ENCODE measurements at places on chromosomes 6 and 20.

- H3K36me3 ChIP-seq = no peaks in the 10 kb centered on the region
- H3K4me1 ChIP-seq = no peaks in the 10 kb centered on the region
- DNase-seq = no peak
- H3K4me3 ChIP-seq = no peak overlapping the region
- no peak overlapping the region for H3K27ac ChIP-seq
Observed at GRCh38 chr6:10266061-10266460, 148.8 kb downstream of the TFAP2A start.

DNA sequence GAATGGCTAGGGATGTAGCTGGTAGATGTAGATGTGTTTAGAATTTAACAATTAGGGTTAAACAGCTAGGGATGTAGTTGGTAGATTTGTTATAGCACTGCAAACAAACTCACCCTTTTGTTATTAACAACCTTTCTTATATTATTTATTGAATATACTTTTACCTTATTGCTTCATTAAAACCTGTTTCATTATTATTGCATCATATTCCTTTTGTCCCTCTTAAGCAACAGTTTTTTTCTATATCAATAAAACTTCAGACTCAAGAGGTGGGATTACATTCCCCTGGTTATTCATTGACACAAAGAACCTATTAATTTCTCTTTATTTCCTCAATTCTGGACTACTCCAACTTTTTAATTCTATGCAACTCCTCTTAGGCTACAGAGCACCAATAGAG, 661.2 kb downstream of the EYS start:
- no peaks in the 10 kb centered on the region for H3K36me3 ChIP-seq
- H3K27me3 ChIP-seq = no peaks in the 10 kb centered on the region
- no peak overlapping the region for H3K27ac ChIP-seq
- no peak for DNase-seq
- no peak overlapping the region for H3K4me3 ChIP-seq

GRCh38 chr20:44069203-44070011, 117.6 kb downstream of the JPH2 start:
- peak; percentile 79 for DNase-seq
- H3K4me3 ChIP-seq = peak overlapping the region; percentile 61
- H3K36me3 ChIP-seq = no peaks in the 10 kb centered on the region
- H3K27me3 ChIP-seq = peaks cover 45% of the 10 kb centered on the region
- peak overlapping the region; percentile 90 for H3K27ac ChIP-seq

DNA sequence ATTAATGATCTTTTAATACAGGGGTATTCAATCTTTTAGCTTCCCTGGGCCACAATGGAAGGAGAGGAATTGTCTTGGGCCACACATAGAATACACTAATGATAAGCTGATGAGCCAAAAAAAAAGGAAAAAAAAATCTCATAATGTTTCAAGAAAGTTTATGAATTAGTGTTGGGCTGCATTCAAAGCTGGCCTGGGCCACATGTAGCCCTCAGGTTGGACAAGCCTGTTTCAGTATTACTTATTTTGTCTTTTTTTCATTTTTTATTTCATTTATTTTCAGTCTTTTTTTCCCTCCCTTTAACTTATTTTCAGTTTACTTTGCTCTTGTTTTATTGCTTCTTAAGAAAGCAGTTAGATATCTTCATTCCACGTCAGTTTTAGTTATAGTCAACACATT, 2171.8 kb upstream of the DEFB115 start:
- no peaks in the 10 kb centered on the region for H3K27me3 ChIP-seq
- H3K27ac ChIP-seq = no peak overlapping the region
- no peak for DNase-seq
- H3K4me1 ChIP-seq = peaks cover 2% of the 10 kb centered on the region
- no peaks in the 10 kb centered on the region for H3K36me3 ChIP-seq

DNA sequence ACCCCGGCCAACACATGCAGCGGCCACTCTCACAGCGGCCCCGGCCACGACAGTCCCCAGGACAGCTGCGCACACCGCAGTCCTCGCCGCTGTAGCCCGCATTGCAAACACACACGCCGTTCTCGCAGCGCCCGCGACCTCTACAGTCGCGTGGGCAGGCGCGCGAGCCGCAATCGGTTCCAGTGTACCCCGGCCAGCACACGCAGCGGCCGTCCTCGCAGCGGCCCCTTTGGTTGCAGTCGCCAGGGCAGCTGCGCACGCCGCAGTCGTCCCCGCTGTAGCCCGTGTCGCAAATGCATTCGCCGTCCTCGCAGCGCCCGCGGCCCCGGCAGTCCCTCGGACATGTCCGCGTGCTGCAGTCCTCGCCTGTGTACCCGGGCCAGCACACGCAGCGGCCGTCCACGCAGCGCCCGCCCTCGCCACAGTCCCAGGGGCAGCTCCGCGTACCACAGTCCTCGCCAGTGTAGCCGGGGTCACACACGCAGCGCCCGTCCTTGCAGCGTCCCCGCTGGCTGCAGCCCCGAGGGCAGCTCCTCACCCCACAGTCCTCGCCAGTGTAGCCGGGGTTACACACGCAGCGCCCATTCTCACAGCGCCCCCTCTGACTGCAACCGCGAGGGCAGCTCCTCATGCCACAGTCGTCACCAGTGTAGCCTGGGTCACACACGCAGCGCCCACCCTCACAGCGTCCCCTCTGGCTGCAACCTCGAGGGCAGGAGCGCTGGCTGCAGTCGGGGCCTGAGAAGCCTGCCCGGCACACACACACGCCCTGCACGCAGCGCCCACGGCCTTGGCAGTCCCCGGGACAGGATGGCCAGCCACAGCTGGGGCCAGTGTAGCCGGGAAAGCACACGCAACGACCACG, 12.5 kb downstream of the TNXB start:
- no peak for DNase-seq
- H3K36me3 ChIP-seq = no peaks in the 10 kb centered on the region
- no peak overlapping the region for H3K27ac ChIP-seq

GRCh38 chr6:30915591-30915946, 1.5 kb downstream of the VARS2 start:
- H3K4me1 ChIP-seq = peaks cover 26% of the 10 kb centered on the region
- no peak for DNase-seq
- peaks cover 35% of the 10 kb centered on the region for H3K36me3 ChIP-seq
- peak overlapping the region; percentile 87 for H3K4me3 ChIP-seq
- H3K27ac ChIP-seq = peak overlapping the region; percentile 27
- H3K27me3 ChIP-seq = no peaks in the 10 kb centered on the region

GRCh38 chr6:169510871-169511270, 191.0 kb downstream of the WDR27 start:
- no peak for DNase-seq
- no peak overlapping the region for H3K27ac ChIP-seq
- no peaks in the 10 kb centered on the region for H3K27me3 ChIP-seq
- no peaks in the 10 kb centered on the region for H3K36me3 ChIP-seq
- no peak overlapping the region for H3K4me3 ChIP-seq

- H3K4me1 ChIP-seq = no peaks in the 10 kb centered on the region
- DNase-seq = no peak
- H3K4me3 ChIP-seq = no peak overlapping the region
- peaks cover 25% of the 10 kb centered on the region for H3K27me3 ChIP-seq
- H3K27ac ChIP-seq = no peak overlapping the region
- H3K36me3 ChIP-seq = no peaks in the 10 kb centered on the region
Observed at GRCh38 chr20:4490606-4491280, 231.0 kb upstream of the PRND start.

GRCh38 chr6:157223511-157223910, 99.8 kb downstream of the TMEM242 start:
- peaks cover 57% of the 10 kb centered on the region for H3K4me1 ChIP-seq
- H3K27me3 ChIP-seq = no peaks in the 10 kb centered on the region
- H3K36me3 ChIP-seq = no peaks in the 10 kb centered on the region
- DNase-seq = peak; percentile 14

- H3K4me1 ChIP-seq = peaks cover 17% of the 10 kb centered on the region
- DNase-seq = no peak
- peaks cover 5% of the 10 kb centered on the region for H3K36me3 ChIP-seq
Observed at GRCh38 chr6:130600880-130601341, 226.3 kb upstream of the SMLR1 start.

DNA sequence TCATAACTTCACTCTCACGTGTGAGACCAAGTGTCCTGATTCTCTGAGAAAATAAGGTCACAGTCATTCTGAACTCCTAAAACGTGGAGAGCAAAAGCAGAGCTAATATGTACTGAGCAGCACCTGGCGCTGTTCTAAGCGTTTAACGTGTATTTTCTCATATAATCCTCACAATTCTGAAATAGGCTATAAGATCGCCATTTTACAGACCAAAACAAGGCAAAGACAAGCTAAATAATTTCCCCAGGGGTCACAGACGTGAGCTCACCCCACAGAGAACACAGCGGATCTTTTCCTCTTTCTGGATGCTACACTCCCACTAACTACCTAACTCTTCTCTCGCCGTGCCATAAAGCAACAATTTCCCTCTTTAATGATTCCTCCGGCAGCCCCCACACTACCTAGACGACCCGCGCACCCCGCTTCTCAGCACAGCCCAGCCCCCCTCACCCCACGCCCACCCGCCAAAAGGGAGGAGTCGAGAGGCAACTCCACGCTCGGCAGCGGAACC, 636 bp downstream of the SUPT3H start:
- peak overlapping the region; percentile 95 for H3K27ac ChIP-seq
- peaks cover 28% of the 10 kb centered on the region for H3K4me1 ChIP-seq
- DNase-seq = no peak

GRCh38 chr6:328136-328670, 35.9 kb downstream of the DUSP22 start:
- peak; percentile 45 for DNase-seq
- no peaks in the 10 kb centered on the region for H3K27me3 ChIP-seq
- no peaks in the 10 kb centered on the region for H3K4me1 ChIP-seq
- H3K27ac ChIP-seq = no peak overlapping the region
- no peak overlapping the region for H3K4me3 ChIP-seq

DNA sequence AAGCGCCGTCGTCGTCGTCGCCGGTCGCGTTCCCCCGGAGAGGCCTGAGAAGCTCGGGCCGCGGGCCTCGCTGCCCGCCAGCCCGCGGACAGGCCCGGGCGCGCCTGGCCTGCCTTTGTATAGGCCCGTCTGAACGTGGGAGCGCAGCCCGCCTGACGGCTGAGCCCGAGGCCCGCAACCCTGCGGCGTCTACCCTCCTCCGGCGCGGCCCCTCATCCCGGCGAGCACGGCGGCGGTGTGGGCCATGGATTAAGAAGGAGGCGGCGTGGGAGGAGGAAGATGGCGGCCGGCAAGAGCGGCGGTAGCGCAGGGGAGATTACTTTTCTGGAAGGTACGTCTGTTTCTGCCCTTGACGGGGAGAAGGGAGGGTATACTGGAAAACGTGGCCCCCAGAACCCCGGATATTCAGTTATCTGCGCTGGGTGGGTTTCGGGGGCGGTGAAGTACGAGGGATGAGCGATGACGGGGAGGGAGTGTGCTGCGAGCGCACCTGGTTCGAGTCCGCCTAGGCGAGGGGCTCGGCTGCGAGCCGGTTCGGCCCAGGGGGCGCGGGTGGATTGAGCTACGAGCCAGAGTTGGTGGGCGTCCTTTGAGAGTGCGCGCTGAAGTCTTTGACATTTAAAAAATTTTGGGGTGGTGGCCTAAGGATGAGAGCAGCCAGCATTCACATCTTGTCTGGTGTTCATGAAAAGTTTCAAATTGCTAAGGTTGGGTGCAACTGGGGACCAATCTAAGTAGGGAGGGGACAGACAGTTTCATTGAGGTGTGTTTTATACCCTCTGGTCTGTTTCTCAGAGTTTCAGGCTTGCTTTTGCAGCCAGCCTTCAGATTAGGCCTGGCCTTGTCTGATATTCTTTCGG, 796 bp downstream of the SENP6 start:
- H3K27ac ChIP-seq = peak overlapping the region; percentile 88
- DNase-seq = peak; percentile 55
- H3K4me1 ChIP-seq = peaks cover 55% of the 10 kb centered on the region
- H3K36me3 ChIP-seq = peaks cover 27% of the 10 kb centered on the region

- H3K36me3 ChIP-seq = no peaks in the 10 kb centered on the region
- H3K27me3 ChIP-seq = peaks cover 48% of the 10 kb centered on the region
- no peak overlapping the region for H3K27ac ChIP-seq
- H3K4me1 ChIP-seq = no peaks in the 10 kb centered on the region
- DNase-seq = no peak
Observed at GRCh38 chr20:21090111-21090618, 16.0 kb downstream of the LINC00237 start.

DNA sequence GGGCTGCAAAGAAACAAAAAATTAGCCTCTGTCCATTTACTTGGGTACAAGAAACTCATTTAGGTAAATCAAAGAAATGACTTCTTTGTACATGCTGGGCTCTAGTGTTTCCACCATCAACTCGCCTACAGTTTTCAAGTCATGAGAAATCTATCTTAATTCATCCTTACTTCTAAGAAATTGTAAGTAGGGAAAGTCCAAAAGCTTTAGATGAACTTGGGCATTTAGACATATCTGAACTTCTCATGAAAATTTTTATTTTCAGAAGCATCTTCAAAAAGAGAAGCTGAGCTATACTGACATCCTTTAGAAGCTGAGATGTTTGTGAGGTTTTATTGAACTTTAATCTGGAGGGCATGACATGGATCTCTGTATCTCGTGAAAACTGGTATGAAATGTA, 117.3 kb downstream of the MYB start:
- peaks cover 34% of the 10 kb centered on the region for H3K36me3 ChIP-seq
- DNase-seq = no peak
- H3K27ac ChIP-seq = peak overlapping the region; percentile 1

DNA sequence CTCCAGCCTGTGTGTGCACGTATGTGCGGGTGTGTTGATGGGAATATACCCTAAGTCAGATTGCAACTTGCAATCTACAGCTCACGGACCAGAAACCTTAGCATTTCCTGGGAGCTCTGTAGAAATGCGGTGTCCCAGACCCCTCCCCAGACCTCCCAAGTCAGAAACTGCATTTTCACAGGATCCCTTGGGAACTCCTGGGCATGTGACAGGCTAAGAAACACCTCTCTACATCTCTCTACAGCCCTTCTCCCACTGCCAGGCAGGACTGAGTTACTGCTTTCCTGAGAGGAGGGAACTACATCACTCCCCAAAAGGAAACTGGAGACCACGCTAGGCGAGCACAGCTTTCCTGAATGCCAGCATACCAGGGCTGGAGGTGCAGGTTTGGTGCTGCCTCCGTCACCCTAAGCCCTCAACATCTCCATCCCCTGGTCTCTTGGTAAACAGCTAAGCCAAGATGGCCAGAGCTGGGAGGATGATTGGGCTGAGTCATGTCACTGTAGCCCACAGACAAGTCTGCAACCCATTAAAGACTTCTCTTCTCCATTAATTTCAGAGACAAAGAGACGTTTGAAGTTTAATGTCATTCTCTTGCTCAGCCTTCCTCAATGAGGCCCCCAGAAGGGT, 194.4 kb downstream of the BMP7 start:
- no peak overlapping the region for H3K27ac ChIP-seq
- no peaks in the 10 kb centered on the region for H3K36me3 ChIP-seq
- DNase-seq = no peak
- H3K4me3 ChIP-seq = no peak overlapping the region
- no peaks in the 10 kb centered on the region for H3K4me1 ChIP-seq

DNA sequence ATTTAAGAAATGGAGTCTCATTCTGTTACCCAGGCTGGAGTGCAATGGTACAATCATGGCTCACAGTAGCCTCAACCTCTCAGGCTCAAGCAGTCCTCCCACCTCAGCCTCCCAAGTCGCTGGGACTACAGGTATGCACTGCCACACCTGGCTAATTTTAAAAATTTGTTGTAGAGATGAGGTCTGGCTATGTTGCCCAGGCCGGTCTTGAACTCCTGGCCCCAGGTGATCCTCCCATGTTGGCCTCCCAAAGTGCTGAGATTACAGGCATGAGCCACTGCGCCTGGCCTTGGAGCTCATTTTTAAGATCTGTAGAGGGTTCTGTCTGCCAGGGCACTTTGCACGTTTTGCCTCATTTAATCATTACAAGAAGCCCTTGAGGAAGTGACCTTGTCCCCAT, 17.5 kb downstream of the ZC3H12D start:
- H3K36me3 ChIP-seq = peaks cover 60% of the 10 kb centered on the region
- no peak overlapping the region for H3K27ac ChIP-seq
- DNase-seq = no peak
- peaks cover 55% of the 10 kb centered on the region for H3K4me1 ChIP-seq
- no peaks in the 10 kb centered on the region for H3K27me3 ChIP-seq

Data from activated CD4-positive, alpha-beta memory T cell treated with anti-CD3 and anti-CD28 coated beads, Interleukin-2, amount 10 ng/mL, durations not matched to agents 7 days and 5 days (primary cell).